PC-3 (cell line): ENCODE measurements at places on chromosomes 5 and 9.

- no peak for DNase-seq
These were observed 13.1 kb downstream of the FAXDC2 start for GRCh38 chr5:154837009-154837901.

DNA sequence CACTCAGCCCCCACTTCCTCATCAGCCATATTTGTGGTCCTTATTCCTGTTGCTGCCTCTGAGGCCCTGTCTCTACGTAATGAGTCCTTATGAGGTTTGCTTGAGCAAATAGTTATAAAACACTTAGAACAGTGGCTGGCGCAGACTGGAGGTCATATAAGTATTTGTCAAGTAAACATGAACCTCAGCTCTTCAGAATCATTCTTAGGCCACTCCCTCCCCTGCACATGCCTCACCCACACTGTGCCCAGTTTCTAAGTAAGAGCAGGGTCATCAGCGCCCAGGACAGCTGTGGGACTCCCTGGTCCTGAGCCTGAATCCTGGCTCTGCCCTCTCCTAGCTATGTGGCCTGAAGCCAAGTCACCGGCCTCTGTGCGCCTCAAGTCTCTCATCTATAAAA, 4.0 kb downstream of the ST6GALNAC4 start:
- peak; percentile 32 for DNase-seq

GRCh38 chr9:33116860-33117259, 40.4 kb upstream of the SMU1 start:
- no peak for DNase-seq

- no peak for DNase-seq
These were observed 30.2 kb upstream of the STK32A start for GRCh38 chr5:147204576-147204975.

- no peak for DNase-seq
These were observed 44.2 kb upstream of the PALM2AKAP2 start for GRCh38 chr9:109735801-109736200.

GRCh38 chr5:155089643-155090042, 76.1 kb downstream of the KIF4B start:
- no peak for DNase-seq

DNA sequence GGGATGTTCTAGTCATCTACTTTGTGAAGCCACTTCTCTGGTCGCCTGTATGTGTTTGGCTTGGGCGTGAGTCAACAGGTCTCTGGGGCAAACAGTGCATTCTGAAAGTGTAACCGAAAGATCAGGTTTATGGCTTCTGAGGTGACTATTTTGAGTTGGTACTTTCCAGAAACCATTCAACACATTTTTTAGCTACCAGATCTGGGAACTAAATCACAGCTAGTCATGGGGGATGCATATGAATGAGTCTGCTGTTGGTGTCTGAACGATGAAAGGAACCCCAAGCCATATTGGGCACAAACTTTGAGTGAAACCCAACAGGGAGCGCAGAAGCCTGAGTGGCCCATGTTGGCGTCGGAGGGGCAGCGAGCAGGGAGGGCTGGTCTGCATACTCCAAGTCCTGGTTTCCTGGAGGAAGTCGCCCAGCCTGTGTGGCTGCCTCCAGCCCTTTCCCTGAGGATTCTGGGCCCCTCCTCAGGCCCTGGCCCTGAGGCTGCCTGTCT, 35.3 kb downstream of the UBE2QL1 start:
- DNase-seq, result no peak

- no peak for DNase-seq
These were observed 96.9 kb downstream of the PLPP1 start for GRCh38 chr5:55437859-55438206.

- no peak for DNase-seq
These were observed 66.0 kb downstream of the GNAQ start for GRCh38 chr9:77965445-77966123.

DNA sequence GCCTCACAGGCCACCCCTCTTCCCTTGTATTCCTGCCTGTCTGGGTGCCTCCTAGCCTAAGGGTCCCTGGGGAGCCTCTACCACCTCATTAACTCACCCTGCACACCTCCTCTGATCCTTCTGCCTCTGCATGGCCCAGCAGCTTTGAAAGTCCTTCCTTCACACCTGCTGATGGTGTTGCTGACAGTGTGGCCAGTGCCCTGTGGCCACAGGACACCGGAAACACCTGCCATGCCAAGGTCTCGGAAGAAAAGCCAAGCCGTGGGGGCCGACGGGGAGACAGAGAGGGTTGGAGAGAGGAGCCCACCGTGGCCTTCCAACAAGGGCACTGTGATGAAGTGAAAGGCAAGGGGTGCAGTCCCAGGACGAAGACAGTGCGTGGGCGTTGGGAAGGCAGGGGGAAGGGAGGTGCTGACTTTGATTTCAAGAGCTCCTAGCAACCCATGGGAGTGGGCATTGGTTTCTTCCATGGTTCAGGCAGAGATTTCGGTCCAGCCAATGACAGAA, 4.1 kb downstream of the BTNL9 start:
- DNase-seq, result no peak

GRCh38 chr9:131818089-131818488, 78.2 kb upstream of the RAPGEF1 start:
- DNase-seq, result no peak

GRCh38 chr5:129120158-129120581, 25.6 kb downstream of the ISOC1 start:
- no peak for DNase-seq

- DNase-seq, result peak; percentile 8
These were observed 36.9 kb downstream of the FEM1C start for GRCh38 chr5:115507681-115508080.

- DNase-seq, result no peak
These were observed 7.0 kb downstream of the SARDH start for GRCh38 chr9:133730994-133731715.

- no peak for DNase-seq
These were observed 15.2 kb downstream of the MRPL36 start for GRCh38 chr5:1784197-1785050.

GRCh38 chr5:107705402-107706014, 34.8 kb upstream of the EFNA5 start:
- peak; percentile 78 for DNase-seq

GRCh38 chr5:30808996-30809395, 384.5 kb upstream of the CDH6 start:
- peak; percentile 20 for DNase-seq

DNA sequence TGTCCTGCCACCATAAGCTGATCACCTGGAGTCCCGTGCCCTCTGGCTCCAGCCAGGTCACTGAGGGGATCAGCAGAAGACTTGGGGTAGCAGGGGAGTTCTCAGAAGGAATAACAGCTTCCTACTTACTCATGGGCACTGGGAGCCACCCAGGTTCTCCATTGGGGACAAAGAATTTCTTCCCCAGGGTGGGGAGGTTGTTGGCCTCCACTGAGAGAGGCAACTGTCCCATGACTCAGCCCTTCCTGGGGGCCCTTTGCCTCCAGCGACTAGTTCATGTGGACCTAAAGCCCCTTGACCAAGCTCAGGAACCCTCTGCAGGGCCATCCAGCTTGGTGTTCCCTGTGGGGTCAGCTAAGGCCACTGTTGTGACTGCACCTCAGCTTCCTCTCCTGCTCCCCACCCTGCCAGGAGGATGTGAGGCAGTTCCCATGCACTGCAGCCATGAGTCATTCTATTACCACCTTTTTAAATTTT, 175.0 kb downstream of the AUH start:
- peak; percentile 27 for DNase-seq

DNA sequence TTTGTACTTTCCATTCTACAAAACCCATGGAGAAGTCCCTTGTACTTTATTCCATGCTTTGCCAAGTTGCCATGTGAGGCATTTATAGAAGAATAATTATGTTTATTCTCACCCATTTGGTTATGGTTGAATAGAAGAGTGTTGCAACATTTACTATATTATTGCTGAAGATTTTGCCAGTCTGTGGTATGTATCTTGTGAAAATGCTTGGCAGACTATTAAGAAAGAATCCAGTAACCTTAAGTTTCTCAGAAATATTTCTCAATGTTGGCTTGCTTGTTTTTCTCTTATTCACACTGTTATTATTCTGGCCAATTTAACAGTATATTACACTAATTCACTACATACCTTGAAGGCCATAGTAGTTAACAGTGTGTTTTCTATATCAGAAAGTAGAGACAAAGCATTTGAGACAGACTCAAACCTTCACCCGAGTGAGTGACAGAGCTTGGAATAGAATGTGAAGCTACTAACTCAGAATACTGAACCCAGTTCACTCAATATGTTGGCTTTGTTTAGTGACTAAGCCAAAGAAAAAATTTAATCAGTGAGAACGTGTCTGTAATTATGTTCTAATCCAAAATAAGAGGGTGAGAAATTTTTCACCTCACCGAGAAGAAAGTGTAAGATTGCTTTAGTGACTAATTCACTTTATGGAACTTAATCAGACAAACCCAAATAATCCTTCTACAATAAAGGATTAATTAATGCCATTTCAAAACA, 184.4 kb downstream of the CWC27 start:
- no peak for DNase-seq

GRCh38 chr9:69572611-69573010, 99.6 kb downstream of the APBA1 start:
- DNase-seq, result no peak

DNA sequence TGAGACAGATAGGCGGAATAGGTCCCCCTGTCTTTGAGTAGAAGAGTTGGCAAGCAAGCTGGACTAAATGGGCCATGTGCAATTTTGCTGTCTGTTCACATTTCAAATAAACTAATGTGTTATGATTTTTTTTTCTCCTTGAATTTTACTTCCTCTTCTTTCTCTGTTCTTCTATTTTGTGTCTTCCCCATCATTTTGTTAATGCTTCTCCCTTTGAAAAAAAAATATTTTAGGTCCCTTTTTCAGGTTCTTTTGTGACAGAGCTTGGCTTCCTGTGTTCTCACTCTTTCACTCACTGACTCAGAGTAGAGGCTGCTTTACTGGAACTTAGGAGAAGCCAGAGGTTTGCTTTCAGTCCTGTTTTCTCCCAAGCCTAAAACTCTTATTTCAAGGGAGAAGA, 48.1 kb downstream of the PTCD2 start:
- DNase-seq, result no peak

- DNase-seq, result no peak
These were observed 119.5 kb downstream of the FAM114A2 start for GRCh38 chr5:153919161-153919560.

GRCh38 chr9:93523518-93524144, 52.8 kb upstream of the PHF2 start:
- DNase-seq, result no peak

DNA sequence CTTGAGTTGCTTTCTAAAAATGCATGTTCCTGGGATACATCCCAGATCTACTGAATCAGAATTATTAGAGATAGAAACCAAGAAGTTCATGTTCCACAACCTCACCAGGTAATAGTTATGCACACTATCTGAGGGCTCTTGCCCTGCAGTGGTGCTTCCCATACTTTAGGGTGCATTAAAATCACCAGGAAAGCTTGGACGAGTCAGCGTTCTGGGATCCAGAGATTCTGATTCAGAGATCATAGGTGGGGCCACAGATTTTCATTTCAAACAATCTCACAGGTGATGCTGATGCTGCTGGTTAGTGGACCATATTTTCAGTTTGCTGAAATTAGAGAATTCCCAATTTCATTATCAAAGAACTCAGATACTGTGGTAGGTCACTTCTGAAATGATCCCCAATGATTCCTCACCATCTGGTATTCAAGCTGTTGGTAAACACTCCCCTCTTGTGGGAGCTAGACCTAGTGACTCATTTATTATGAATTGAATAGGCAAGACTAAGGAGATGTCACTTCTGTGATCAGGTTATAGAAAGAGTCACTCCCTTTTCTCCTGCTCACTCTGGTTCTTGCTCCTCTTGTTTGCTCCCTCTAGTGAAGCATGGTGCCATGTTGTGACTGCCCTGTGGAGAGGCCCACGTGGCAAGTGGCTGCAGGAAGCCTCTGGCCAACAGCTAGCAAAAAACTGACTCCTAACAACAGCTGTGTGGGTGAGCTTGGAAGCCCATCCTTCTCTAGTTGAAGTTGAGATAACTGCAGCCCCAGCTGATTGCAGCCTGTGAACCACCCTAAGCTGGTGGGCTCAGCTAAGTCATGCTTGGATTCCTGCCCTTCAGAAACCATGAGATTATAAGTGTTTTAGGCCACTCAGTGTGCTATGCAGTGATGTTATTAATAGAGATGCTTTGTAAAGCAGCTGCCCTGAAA, 59.8 kb downstream of the SH3TC2 start:
- peak; percentile 95 for DNase-seq

DNA sequence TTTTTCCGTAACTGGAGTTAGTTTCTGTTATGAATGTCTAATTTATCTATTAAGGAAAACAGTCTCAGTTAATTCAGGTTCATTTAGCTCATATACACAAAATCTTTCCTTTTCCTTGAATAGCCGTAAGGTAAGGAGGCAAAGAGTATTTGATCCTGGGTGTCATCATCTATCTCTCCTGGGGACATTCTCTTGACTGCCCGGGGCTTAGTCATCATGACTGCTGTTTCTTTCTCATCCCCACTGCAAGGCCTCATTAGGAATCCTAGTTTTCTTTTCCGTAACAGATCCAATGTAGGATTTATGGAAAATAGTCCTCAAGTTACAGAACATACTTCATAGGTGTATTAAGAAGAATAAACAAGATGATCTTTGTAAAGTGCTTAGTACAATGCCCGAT, 134.9 kb upstream of the CHD1 start:
- no peak for DNase-seq

DNA sequence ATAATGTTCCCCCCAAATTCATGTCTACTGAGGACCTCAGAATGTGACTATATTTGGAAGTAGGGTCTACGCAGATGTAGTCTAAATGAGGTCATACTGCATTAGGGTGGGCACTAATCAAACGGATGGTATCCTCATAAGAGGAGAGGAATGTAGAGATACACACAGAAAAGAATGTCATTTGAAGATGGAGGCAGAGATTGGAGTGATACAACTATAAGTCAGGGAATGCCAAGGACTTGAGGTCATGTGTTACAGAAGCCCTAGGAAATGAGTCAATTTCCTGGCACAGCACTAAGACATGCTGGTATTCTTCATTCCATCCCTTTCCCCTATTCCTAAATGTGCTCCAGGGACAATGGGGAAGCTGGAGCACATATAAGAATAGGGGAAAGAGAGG, 758 bp upstream of the PDCD1LG2 start:
- DNase-seq, result peak; percentile 91

DNA sequence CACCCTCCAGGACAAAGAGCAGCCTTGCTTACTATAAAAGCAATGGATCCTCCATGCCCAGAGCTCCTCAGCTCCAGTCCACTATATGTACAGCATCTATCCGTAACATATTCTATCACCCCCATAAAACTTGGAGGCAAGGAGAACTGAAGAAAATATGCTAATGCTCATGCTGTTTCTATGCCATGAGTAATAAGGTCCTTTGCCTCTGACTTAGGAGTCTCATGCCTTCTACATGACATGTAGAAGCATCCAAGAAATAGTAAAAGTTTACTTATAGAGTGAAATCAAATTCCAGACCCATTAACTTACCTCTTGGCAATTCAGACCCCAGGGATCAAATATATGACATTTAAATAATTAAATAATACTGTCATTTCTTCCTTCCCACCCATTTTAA, 33.7 kb downstream of the SSBP2 start:
- no peak for DNase-seq

- DNase-seq, result peak; percentile 26
These were observed 150.1 kb downstream of the BNC2 start for GRCh38 chr9:16720386-16720785.

GRCh38 chr9:124180557-124180956, 77.2 kb upstream of the NEK6 start:
- no peak for DNase-seq

GRCh38 chr5:137340881-137341280, 158.2 kb downstream of the SPOCK1 start:
- no peak for DNase-seq

- peak; percentile 70 for DNase-seq
These were observed 165.1 kb upstream of the SLC30A5 start for GRCh38 chr5:68928617-68929302.
